ENCODE measurements at places on chromosomes 16 and 17.

GRCh38 chr16:56841233-56841632 is 23.8 kb upstream of the SLC12A3 start:
- no peak for DNase-seq

DNA sequence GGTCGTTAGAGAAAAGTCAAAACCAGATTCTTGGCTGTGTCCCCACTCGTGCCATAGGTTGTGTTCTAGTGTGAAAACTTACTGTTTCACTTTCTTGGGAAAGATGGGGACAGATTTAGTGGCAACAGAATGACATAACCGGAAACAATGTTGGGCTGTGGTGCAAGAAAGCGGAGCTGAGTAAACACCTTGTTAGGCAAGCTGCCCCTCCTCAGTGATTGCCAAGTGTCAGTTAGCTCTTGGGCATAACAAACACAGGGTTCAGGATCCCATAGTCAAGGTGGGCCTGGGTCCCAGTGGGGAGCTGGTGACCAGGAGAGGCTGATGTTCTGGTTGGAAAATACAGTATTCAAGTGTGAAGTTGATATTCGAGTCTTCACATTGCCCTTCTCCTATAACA is 15.4 kb downstream of the UBN1 start:
- DNase-seq: no peak

- no peak for DNase-seq
These were observed 18.9 kb downstream of the DNAH17 start for GRCh38 chr17:78558181-78558850.

GRCh38 chr17:19876529-19877161 is 8.9 kb upstream of the ULK2 start:
- DNase-seq: no peak

DNA sequence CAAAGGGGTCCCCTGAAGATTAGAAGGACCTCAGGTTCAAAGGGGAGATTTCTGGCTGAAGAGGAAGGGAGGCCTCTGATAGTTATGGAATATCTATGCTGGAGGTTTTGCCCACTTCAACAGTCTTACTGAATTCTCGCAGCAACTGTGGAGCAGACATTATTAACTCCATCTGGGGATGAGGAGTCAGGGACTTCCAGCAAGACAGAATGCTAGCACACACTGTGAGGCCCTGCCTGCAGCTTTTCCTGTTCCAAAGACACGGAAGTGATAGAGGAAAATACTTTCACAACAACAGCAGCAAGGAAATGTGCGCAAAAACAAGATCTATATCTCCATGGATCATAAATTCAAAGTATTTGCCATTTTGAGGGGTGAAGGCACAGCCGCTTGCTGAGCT is 72.8 kb downstream of the RPH3AL start:
- DNase-seq: no peak

- no peak for DNase-seq
These were observed 542 bp downstream of the CBX4 start for GRCh38 chr17:79838522-79839274.

- DNase-seq: no peak
These were observed 228.4 kb downstream of the KATNIP start for GRCh38 chr16:27778171-27778925.

DNA sequence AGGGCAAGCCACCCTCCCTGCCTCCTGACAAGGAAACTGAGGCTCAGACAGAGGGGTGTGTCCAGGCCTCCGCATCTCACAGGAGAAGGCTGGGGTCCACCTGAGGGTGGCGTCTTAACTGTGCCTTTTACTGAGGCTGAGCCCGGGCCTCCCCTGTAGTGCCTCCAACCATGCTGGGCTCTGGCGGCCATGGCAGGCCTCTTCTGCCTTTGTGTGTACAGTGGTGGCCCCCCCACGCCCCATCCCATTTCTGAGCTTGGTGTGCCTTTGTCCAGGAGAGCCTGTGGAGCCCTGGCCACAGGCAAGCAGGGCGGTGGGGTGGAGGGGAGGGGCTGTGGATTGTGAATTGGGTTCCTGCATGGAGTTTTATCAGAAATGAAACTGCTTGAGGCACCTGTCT is 31.2 kb downstream of the MGRN1 start:
- no peak for DNase-seq

DNA sequence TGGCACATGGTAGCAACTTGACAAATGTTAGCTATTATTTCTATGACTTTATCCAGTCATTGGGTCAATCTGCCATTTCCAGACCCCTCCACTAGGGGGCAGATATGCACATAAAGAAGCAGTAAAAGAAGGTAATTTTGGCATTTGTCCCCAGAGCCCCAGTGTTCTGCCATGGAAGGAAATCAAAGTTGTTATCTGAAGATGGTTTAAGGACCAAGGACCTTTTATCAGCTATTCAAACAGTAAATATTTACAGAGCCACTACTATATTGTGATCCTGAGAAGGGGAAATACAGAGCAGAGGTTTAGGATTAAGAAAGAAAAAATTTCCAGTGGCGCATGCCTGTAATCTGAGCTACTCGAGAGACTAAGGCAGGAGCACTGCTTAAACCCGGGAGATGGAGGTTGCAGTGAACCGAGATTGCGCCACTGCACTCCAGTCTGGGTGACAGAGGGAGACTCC is 20.0 kb downstream of the TRAF4 start:
- DNase-seq: peak; percentile 59

DNA sequence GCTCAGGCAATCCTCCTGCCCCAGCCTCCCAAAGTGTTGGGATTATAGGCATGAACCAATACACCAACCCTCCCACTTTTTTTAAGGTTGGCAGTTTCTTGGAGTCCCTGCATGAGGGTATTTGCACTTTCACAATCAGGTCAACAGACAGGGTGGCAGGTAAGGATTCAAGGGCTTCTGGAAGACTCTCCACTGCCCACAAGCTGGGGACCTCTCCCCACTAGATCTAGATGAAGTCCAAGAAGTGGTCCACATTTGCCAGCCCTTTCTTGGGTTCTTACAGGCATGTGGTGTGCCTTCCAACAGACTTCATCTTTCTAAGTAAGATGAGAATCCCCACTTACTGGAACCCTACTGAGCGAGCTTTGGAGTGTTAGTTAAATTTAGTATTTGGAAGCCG is 3.9 kb downstream of the ASB16 start:
- no peak for DNase-seq

DNA sequence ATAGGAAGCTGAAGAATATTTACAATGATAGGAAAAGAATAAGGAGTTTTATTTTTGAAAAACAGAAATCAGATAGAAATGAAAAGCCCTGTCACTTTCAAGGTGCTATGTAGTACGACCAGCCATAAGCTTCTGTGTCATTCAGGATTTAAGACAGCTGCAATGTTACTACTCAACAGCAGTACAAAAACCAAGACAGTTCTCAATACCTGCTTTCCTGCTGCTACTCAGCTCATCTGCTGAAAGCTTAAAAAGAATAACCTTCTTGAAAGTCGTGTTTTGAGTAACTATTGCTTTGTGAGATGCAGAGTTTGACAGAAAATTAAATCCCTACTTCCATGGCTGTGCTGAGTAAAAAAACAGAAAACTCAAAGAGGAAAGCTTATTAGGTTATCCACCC is 8.7 kb downstream of the GRB2 start:
- DNase-seq: no peak

DNA sequence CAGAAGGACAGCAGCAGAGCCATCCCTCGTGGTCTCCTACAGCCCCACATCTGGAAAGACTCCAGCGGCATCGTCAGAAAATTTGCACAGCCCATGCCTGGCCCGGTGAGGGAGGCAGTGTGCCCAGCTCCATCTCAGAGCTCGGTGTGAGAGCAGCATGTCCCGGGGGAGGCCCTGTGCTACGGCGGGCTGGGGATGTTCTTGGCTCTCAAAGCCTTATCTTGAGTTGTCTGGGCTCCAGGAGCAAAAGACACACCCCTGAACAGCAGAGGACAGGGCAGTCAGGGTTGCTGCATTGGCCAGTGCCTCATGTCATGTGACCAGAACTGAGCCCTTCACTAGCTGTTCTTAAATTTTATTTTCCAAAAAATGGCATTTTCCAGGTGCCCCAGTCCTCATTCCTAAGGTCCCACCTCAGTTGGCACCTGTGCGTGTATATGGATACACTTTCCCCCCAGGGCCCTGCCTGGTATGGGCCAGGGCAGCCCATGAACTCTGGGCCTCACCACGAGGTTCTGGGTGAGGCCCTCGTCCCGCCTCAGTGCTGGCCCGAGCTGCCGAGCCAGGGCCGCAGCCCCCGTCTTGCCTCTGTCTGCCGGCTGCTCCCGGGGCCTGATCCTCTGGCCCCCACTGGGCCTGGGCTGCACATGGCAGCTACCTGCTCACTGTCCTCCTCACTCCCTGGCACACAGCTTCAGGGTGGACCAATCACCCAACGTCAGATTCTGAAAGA is 3.0 kb downstream of the NUDT16L1 start:
- no peak for DNase-seq

- DNase-seq: no peak
These were observed 99.5 kb downstream of the FTO start for GRCh38 chr16:53803451-53803850.

DNA sequence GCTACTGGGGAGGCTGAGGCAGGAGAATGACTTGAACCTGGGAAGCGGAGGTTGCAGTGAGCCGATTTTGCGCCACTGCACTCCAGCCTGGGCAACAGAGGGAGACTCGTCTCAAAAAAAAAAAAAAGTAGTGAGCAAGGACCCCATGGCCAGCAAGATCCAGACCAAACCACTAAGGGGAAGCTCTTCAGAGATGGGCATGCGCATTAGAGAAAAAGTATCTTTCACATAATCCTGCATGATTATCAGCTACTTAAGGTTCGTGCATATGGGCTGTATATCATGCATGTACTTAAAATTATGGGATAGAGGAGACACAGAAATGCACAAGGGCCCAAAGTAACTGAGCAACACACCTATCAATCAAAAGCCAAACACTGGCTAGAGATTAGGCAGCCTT is 10.7 kb upstream of the CCL22 start:
- no peak for DNase-seq

- DNase-seq: no peak
These were observed 312.5 kb downstream of the MAF start for GRCh38 chr16:79288066-79288465.

GRCh38 chr17:49715216-49715615 is 7.5 kb upstream of the SLC35B1 start:
- no peak for DNase-seq

DNA sequence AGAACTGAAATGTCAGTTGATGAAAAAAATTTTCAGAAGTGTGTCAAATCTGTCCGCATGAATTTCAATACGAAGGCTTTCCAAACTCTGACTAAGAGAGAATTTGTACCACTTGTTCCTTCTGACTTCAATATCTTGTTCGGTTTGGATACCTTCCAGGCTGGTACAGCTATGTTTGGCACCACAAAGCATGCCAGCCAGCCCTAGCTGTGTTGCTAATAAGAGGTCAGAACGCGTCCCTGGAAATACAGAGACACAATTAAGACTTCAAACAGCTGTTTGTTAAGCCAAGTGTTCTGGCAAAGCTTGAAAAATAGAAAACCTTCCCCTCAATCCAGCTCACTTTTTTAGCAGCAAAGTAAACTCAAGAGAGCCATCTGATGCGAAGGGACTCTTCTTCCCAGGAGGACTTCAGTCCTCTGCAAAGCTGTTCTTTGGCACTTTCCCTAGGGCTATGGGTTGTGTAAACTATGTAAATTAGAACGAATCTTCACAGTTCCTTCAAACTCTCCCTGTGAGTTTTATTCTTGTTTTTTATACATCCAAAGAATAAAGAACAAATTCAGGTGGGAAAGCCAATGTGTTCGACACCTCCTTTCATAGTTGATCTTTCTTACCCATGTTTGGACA is 35.1 kb downstream of the GRB2 start:
- no peak for DNase-seq

DNA sequence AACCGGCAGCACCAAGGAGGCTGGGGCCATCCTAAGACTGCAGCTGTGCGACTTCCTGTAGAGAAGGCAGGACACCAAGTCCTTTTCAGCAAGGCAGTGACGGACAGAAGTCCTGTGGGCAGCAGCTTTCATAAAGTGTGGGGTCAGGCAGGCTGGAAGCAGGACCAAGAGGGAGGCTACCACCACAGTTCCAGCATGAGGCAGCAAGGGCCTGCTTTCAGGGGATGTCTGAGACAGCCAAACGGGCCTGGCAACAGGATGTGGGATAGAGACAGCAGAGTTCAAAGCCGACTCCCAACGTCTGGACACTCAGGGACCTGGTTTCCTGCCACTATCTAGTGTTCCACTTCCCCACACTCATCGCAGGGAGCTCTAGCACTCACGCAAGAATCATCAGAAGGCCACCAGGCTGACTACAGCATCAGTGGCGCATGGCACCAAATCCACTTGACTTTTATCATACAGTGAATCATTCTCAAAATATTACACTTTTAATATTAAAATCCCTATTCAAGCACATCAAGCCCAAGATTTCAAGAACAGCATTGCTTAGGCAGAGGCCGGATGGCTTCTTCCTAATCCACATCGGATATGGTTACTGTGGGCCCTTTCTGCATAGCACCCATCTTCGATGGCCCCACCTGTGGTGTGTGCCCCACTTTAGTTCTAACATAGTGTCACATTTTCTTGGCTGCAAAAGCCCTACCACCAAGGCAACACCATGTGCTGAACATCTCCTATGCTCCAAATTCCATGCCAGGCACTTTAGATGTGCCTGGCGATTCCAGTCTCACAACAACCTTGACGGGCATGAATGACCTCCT is 5.2 kb downstream of the USP7 start:
- no peak for DNase-seq

DNA sequence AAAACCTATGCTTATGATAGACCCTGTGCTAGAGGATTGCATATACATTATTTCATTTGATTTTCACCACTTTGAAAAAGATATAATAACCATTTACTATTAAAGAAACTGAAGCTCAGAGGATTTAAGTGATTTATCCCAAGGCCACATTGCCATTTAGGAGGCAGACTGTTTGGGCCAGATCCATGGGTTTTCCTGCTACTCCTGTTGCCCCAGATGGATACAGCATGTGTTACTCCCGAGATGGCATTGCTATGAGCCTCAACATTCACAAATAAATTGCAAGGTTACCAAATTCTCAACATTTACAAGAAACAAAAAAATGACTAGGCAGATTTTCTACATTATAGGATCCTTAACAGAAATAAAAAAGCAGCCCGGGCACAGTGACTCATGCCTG is 322.1 kb upstream of the SOX9 start:
- no peak for DNase-seq

DNA sequence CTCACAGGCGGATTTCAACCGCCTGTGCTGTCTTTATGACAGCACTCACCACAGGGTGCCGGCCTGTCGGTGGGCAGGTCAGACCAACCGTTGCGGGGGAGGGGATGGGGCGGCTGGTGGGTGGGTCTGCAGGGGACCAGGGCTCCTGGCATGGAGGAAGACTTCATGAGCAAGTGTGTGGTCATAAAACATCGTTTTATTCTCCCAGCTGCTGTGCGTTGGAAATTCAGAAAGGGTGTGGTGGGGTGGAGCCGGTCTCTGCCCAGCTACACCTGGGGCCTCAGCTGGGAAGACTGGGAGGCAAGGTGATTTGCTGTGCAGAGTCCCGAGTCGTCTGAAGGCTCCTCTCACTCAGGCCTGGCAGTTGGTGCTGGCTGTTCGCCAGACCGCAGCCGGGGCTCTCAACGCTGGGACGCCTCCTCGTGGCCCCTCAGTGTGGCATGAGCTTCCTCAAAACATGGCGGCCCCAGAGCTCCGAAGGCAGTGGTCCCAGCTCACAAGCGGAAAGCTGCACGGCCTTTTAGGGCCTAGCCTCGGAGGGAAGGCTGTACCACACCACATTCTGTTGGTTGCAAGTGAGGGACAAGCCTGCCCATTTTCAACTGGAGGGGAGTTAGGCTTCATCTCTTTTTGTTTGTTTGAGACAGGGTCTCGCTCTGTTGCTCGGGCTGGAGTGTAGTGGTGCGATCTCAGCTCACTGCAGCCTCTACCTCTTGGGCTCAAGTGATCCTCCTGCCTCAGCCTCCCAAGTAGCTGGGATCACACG is 45.8 kb upstream of the GSE1 start:
- no peak for DNase-seq

GRCh38 chr16:86396422-86396821 is 113.9 kb upstream of the FOXF1 start:
- no peak for DNase-seq

GRCh38 chr16:69941251-69942098 is 9.7 kb upstream of the CLEC18A start:
- no peak for DNase-seq

Measured in stimulated activated CD8-positive, alpha-beta memory T cell treated with anti-CD3 and anti-CD28 coated beads, Interleukin-15, amount 100 ng/mL, for 4 hours (primary cell).